ENCODE measurements at places on chromosomes 16 and 17. TPM values are rescaled to one million over a fixed set of nuclear protein-coding genes. Genes with fewer than 3 reads are reported as not detected.
A peak's percentile ranks its signal among the peaks of the same experiment; 100 is the strongest.

- no peak overlapping the region for H3K4me3 ChIP-seq
- peaks cover 41% of the 10 kb centered on the region for H3K36me3 ChIP-seq
- H3K27me3 ChIP-seq, result no peaks in the 10 kb centered on the region
- H3K27ac ChIP-seq, result peak overlapping the region; percentile 92
- DNase-seq, result peak; percentile 93
- peaks cover 70% of the 10 kb centered on the region for H3K4me1 ChIP-seq
Observed at GRCh38 chr16:67862623-67863583, 9.9 kb upstream of the EDC4 start.

DNA sequence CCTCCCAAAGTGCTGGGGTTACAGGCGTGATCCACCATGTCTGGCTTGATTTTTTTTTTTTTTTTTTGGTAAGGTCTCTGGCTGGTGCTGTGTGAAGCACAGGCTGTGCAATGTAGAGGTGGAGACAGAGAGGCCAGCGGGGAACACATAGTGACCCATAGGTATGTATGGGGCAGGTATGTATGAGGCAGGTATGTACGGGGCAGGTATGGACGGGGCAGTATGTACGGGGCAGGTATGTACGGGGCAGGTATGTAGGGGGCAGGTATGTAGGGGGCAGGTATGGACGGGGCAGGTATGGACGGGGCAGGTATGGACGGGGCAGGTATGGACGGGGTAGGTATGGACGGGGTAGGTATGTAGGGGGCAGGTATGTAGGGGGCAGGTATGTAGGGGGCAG is 5.0 kb downstream of the RPL3L start:
- DNase-seq, result no peak
- H3K36me3 ChIP-seq, result peaks cover 6% of the 10 kb centered on the region
- no peaks in the 10 kb centered on the region for H3K27me3 ChIP-seq
- peaks cover 38% of the 10 kb centered on the region for H3K4me1 ChIP-seq

Gene HS3ST3A1
- total RNA-seq, result 0.13 TPM

GRCh38 chr16:3596101-3596861 is 15.1 kb downstream of the SLX4 start:
- H3K4me3 ChIP-seq, result no peak overlapping the region
- H3K36me3 ChIP-seq, result peaks cover 6% of the 10 kb centered on the region
- H3K27me3 ChIP-seq, result no peaks in the 10 kb centered on the region
- H3K4me1 ChIP-seq, result no peaks in the 10 kb centered on the region

DNA sequence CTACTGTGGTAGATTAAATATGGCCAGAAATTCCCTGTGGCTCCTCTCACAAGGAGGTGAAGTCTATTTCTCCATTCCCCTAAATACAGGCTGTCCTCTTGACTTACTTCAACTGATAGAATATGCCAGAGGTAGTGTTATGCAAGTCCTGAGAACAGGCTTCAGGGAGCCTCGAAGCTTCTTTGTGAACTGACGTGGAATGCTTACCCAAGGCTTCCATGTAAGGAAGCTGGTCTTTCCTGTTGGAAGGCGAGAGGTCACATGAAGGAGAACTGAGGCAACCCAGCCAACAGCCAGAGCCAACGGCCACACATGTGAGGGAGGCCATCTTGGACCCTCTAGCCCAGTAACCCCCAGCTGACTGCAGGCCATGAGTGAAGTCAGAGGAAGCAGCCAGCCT is 267.9 kb downstream of the MRTFB start:
- no peak for DNase-seq
- no peak overlapping the region for H3K27ac ChIP-seq
- no peaks in the 10 kb centered on the region for H3K27me3 ChIP-seq

DNA sequence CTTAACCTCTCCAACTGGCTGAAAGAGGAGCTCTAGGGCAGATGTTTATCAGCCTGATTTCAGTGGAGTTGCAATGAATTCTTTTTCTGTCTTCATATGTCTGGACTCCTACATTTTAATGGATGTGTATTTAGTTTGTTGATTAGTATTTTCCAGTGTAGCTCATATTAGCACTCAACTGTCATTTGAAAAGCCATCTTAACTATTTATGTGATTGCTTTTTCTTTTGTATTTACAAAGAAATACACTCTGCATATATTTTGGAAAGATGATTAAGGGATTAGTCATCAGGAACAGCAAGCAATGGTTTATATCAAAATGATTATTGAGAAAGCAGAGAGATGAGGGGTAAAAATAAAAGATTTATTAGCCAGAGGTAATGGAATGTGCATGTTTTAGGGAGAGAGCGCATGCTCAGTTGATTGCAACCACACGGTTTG is 71.1 kb downstream of the WWOX start:
- H3K4me1 ChIP-seq, result no peaks in the 10 kb centered on the region
- no peaks in the 10 kb centered on the region for H3K27me3 ChIP-seq
- no peaks in the 10 kb centered on the region for H3K36me3 ChIP-seq
- no peak for DNase-seq
- H3K4me3 ChIP-seq, result no peak overlapping the region

Gene KRTAP9-4
- total RNA-seq, result not detected

DNA sequence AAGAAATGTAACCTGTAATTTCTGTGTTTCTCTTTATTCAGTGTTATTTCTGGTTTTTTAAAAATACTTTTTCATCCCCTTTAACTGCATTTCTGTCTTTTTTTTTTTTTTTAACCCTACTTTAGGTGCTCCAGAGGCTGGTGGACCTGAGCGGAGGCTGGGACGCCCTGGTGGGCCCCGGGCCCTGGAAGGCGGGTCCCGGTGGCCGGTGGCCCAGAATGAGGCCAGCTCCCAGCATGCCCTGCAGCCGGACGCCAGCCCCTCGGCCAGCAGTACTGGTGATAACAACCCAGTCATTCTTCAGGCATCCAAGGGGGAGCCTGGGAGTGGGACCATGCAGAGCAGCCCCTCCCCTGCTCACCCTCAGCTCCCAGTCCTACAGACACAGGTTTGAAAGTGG is 1.5 kb downstream of the SRCAP start:
- no peaks in the 10 kb centered on the region for H3K27me3 ChIP-seq
- H3K36me3 ChIP-seq, result peaks cover 5% of the 10 kb centered on the region
- peak overlapping the region; percentile 98 for H3K4me3 ChIP-seq
- peaks cover 17% of the 10 kb centered on the region for H3K4me1 ChIP-seq
- no peak for DNase-seq

GRCh38 chr16:57797526-57798266 is 4.6 kb downstream of the KIFC3 start:
- H3K27ac ChIP-seq, result peak overlapping the region; percentile 79
- no peaks in the 10 kb centered on the region for H3K36me3 ChIP-seq
- peaks cover 47% of the 10 kb centered on the region for H3K4me1 ChIP-seq
- no peaks in the 10 kb centered on the region for H3K27me3 ChIP-seq

GRCh38 chr16:22194707-22195444 is 11.2 kb upstream of the EEF2K start:
- H3K27me3 ChIP-seq, result no peaks in the 10 kb centered on the region
- DNase-seq, result no peak
- no peak overlapping the region for H3K4me3 ChIP-seq

DNA sequence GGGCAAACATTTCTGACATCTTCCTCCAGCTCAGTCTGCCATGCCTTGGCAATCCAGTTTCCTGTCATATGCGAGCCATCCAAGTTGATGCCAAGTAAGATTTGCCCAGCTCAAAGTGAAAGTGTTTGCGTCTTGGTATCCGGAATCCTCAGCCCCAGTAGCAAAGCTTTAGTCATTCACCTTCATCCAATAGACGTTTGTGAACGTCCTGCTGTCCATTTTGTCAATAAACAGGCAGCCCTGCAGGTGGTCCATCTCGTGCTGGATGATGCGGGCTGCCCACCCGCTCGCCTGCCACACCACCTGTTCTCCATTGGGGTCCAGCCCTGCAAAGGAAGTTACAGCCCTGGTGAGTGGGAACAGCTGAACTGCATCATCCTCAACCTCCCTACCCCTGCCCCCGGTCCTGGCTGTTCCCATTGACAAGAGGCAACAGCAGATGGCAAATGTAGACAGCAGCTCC is 1.5 kb downstream of the PDF start:
- no peak for DNase-seq
- H3K4me3 ChIP-seq, result peak overlapping the region; percentile 92
- H3K36me3 ChIP-seq, result no peaks in the 10 kb centered on the region
- H3K27ac ChIP-seq, result peak overlapping the region; percentile 98
- H3K27me3 ChIP-seq, result no peaks in the 10 kb centered on the region

Gene CCL1
- not detected for total RNA-seq

Gene PARN
- total RNA-seq, result 14.5 TPM

- H3K36me3 ChIP-seq, result no peaks in the 10 kb centered on the region
- peak; percentile 32 for DNase-seq
- H3K4me1 ChIP-seq, result no peaks in the 10 kb centered on the region
- no peak overlapping the region for H3K4me3 ChIP-seq
Observed at GRCh38 chr17:45775576-45776011, 8.5 kb upstream of the CRHR1 start.

- no peaks in the 10 kb centered on the region for H3K36me3 ChIP-seq
- peaks cover 3% of the 10 kb centered on the region for H3K4me1 ChIP-seq
- H3K4me3 ChIP-seq, result no peak overlapping the region
- H3K27me3 ChIP-seq, result no peaks in the 10 kb centered on the region
- H3K27ac ChIP-seq, result peak overlapping the region; percentile 63
Observed at GRCh38 chr17:78258323-78259191, 27.1 kb downstream of the TMEM235 start.

Gene FOXN1
- total RNA-seq, result not detected

DNA sequence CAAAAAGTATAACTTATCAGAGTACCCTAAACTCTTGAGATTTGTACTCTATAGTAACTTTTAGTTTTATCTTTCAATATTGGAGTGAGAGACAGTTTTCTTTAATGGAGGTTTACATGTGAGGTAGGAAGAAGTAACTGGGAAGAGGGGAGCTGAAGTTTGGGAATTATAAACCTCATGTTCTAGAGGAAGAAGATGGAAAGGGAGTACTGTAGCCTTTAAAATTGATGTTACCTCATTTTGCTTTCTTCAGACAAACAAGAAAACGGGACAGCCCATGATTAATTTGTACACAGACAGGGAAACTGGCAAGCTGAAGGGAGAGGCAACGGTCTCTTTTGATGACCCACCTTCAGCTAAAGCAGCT is 9.5 kb downstream of the FUS start:
- H3K36me3 ChIP-seq, result peaks cover 54% of the 10 kb centered on the region
- H3K4me3 ChIP-seq, result no peak overlapping the region
- no peak for DNase-seq
- H3K27ac ChIP-seq, result no peak overlapping the region
- no peaks in the 10 kb centered on the region for H3K27me3 ChIP-seq

DNA sequence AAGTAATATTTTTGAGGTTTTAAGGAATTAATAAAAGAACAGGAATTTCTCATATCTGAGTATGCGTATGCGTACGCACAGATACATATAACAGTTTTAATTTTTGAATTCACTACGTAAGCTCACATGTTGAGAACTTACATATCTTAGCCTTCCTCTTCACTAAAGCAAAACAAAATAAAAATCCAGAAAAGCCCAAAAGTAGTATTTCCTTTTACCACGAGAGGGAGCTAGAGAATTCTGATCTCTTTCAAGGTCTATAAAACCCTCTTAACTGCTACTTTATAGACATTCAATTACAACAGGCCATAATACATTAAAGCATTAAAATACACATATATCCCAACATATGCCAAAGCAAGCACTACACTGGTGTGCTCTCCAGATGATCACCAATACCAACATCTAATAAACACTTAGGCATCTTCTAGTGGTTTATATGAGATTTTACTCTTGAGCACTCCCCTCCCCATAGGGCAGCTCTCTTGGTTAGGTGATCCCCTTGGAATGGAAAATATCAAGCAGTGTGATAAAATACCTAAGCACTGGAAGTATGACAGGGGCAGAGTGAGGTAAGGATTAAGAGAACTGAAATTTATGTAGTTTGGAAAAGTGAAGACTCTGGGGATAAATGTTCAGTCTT is 94.0 kb downstream of the SKAP1 start:
- no peaks in the 10 kb centered on the region for H3K36me3 ChIP-seq
- H3K4me1 ChIP-seq, result no peaks in the 10 kb centered on the region
- peaks cover 13% of the 10 kb centered on the region for H3K27me3 ChIP-seq
- no peak overlapping the region for H3K27ac ChIP-seq
- DNase-seq, result no peak
- no peak overlapping the region for H3K4me3 ChIP-seq

DNA sequence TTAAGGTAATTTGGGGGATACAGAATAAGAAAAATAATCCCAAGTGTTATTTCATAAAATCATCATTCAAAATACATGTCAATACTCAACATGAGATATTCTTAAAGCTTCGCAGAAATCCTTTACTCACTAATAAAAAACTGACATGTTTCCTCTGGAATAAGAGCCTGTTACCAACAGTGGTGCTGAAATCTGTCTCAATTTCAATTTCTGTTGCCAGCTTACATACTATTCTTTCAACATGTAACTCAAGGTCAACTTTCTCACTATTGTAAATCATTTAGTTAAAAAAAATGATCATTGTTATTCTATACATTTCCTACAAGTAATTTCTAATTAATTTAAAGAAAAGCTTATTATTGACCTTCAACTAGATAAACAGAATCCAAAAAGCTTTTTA is 67.9 kb downstream of the CEP95 start:
- H3K4me3 ChIP-seq, result no peak overlapping the region
- no peak overlapping the region for H3K27ac ChIP-seq
- DNase-seq, result no peak
- H3K4me1 ChIP-seq, result no peaks in the 10 kb centered on the region
- H3K27me3 ChIP-seq, result no peaks in the 10 kb centered on the region
- H3K36me3 ChIP-seq, result peaks cover 52% of the 10 kb centered on the region

Gene ALOX12
- total RNA-seq, result not detected

Data from psoas muscle (tissue), 8 donors.